Stimulated activated CD4-positive, alpha-beta T cell treated with anti-CD3 and anti-CD28 coated beads, TNF-alpha, amount 100 ng/mL, for 4 hours (primary cell): ENCODE measurements at places on chromosomes 6 and 20.

GRCh38 chr20:62918831-62919230, 7.5 kb downstream of the DIDO1 start:
- DNase-seq: no peak

DNA sequence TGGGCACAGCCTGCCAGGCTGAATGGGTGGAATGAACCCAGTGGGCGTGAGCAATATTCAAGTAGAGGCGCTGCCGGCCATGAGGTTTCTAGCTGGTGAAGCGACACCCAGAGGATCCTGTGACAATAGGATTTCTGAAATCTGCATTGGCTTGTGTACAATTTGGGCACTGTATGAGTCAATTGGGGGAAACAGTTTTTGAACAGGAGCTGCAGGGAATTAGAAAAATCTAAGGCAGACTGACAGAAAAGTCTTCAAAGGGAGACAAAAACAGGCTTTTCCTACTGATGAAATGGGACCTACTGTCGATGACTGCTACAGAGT, 148.8 kb upstream of the PROKR2 start:
- no peak for DNase-seq

DNA sequence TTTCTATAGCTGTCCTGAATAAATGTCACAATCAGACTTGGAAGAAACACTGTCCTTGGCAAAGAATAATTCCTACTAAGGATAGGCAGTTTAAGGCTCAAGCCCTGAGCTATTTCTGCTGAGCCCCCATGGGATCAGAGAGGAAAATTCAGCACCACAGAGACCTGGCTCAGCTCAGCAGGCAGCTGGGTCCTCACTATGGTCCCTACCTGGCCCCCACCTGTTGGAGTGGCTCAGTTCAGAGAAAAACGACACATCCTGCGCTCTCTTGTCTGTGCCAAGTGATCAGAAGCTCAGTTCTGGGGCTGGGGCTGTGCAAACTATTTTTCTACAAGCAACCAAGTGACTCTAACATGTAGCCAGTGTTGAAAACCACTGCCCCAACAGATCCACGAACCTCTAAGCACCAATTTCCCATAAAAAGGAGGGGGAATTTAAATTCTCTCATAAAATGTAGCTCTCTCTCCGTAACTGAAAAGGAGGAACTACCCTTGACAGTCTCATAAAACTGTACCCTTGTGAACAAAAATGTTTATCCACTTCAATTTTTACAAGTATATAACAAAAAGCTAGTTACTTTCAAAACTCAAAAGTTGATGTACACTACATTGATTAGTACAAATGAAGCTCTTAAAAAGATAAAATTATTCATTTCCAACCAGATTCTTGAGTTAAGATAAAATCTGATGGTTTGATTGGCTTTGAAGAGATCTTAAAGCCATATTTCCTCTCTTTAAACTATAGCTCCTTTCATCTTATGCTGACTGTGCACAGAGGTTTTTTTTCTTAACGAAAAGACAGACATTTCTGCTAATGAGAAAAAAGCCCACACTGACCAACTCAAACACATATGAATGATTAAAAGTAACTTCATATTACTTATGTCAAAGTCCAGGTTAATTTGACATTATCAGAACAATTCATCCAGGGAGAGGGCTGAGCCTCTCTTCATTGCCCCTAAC, 52.0 kb downstream of the KIF13A start:
- no peak for DNase-seq

- DNase-seq: no peak
Measured at GRCh38 chr6:39973661-39974060, 39.4 kb upstream of the MOCS1 start.

GRCh38 chr6:31734821-31735406, 1.4 kb downstream of the CLIC1 start:
- DNase-seq: peak; percentile 33

DNA sequence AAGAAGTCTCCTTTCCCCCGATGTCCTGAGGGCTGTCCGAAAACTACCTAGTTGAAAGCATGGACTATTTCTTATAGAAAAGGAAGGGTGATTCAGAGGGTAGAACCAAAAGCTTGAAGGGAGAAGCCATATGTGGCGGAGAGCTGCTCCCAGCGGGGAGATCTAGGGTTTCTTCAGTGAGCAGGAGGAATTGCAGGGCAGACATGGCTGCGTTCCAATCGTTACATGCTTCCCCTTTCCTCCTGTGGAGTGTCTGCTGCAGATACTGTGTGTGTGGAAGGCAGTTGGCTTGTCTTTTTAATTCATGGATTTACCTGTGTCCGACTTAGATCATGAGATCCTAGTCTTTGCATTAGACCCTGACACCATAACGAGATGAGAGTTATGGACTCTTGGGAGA, 799.5 kb downstream of the QKI start:
- no peak for DNase-seq

GRCh38 chr20:59597240-59597639, 7.1 kb upstream of the PHACTR3 start:
- no peak for DNase-seq

- DNase-seq: no peak
Measured at GRCh38 chr6:106452628-106453027, 92.1 kb downstream of the CRYBG1 start.

GRCh38 chr6:84424956-84425355, 197.5 kb upstream of the CEP162 start:
- DNase-seq: no peak
